ENCODE measurements at places on chromosomes 1 and 21.

GRCh38 chr1:32339363-32339978 is 3.4 kb upstream of the MARCKSL1 start:
- no peak for DNase-seq

DNA sequence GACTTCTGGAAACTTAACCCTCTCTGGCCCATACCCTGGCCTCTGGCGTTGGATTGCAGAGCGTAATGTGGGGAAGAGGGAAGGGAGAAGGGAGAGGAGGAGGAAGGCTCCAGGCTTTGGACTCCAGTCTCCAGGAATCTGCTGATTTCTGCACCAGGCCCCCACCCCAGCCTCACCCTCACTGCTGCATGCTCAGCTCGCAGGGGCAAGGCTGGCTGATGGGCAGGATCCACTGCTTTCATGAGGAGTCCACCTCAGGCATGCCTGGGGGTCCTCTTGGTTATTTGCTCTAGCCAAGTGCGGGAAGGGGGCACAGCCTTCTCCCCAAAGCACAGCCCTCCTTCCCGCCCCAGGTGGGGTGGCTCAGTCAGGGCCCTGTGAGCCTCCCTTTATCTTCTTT is 3.7 kb downstream of the OLFML3 start:
- no peak for DNase-seq

DNA sequence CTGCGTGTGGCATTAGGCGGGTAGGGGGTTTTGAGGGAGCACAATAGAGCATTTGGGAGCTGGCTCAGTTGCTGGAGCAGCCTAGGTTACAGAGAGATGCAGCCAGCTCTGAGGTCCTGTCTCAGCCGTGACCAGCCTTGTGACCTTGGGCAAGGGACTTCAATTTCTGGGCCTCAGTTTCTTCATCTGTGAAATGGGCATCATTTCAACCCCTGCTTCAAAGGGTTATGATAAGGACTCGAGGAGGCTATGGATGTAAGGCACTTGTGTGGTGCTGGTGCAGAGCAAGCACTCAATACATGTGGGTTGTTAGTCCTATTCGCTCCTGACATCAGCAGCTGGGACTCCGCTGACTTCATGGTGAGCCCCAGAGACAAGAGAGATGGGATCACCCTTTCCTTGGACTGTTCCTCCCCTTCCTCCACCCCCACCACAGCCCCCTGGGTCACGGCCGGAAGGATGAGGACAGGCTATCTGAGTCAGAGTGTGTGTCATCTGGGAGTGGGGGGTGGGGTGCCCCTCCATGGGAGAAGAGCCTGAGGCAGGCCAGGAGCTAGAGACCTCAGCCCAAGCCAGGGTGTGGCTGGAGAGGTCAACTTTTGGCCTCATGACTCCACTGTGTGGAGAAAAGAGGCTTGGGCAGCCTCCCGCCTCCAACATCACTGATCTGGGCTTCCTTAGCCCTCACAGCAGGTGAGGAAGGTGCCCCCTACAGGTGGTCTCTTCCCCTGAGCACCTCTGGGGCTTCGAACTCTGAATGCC is 71.4 kb upstream of the ZBTB40 start:
- no peak for DNase-seq

- no peak for DNase-seq
Measured at GRCh38 chr1:26555550-26555981, 26.0 kb downstream of the RPS6KA1 start.

- DNase-seq = no peak
Measured at GRCh38 chr1:77817368-77818209, 38.1 kb downstream of the MIGA1 start.

DNA sequence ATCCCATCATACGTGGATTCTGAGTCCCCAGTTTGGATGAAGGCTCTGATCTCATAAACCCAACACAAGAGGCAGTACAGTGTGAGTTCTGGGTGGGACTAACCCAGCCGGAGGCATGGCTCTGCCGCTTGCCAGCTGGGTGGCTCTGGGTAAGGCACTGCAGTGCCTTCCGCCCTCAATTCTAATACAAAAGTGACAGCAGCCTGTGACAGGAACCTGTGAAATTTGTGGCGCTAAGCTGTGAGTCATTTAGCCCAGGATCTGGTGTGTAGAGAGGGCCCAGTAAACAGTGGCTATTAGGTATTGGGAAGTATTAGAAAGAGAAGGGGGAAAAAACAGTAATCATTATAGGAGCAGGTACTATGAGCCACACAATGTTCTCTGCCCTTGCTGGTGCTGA is 23.3 kb downstream of the HSPG2 start:
- DNase-seq = no peak
